Airway epithelial cell (primary cell): ENCODE measurements at places on chromosomes 7 and 10. TPM values are rescaled to one million over a fixed set of nuclear protein-coding genes. Genes with fewer than 3 reads are reported as not detected.

The AGR3 gene
- not detected in 2 replicates for total RNA-seq

The SPDYE8 gene
- not detected in 2 replicates for total RNA-seq

The RBM17 gene
- total RNA-seq: 32.2 and 32.3 TPM in 2 replicates

The CHST3 gene
- total RNA-seq: 19.8 and 22.4 TPM in 2 replicates

The NACAD gene
- total RNA-seq: 1.8 and 2.5 TPM in 2 replicates

The SPACDR gene
- total RNA-seq: 0.14 TPM in 1 of 2 replicates, not detected in the other

The KAZALD1 gene
- 3.3 and 3.8 TPM in 2 replicates for total RNA-seq

The FFAR4 gene
- not detected in 2 replicates for total RNA-seq

The HK1 gene
- 243 and 244 TPM in 2 replicates for total RNA-seq

The ASZ1 gene
- not detected in 2 replicates for total RNA-seq

The SORBS1 gene
- total RNA-seq: 0.07 and 0.09 TPM in 2 replicates

The PALD1 gene
- total RNA-seq: 0.60 and 0.71 TPM in 2 replicates

The HDAC9 gene
- 1.3 and 1.9 TPM in 2 replicates for total RNA-seq

The PSD gene
- total RNA-seq: 0.09 and 0.63 TPM in 2 replicates

The CALHM3 gene
- not detected in 2 replicates for total RNA-seq

The CRHR2 gene
- total RNA-seq: not detected in 2 replicates
